Pons (tissue), 1 donor: ENCODE measurements at places on chromosomes 1 and 21.

- DNase-seq: no peak
Observed at GRCh38 chr1:67584938-67585337, 100.1 kb upstream of the GADD45A start.

DNA sequence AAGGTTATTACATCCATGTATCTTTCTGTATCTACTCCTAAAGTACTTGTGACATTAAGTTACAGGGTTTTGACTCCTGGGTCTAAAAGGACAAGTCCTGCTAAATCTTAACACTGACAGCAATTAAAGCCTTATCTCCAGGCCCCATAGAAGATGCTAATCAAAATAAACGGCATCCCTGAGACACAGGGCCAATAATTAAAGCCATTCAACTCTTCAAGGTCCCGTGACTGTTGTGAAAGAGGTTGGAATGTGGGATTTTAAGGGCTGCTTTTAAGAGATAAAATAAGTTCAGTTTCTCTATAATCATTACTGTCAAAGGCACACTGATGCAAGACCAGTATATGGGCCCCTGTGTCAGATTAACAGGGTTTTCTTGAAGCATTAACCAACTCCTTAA, 8.3 kb downstream of the DNAI4 start:
- no peak for DNase-seq

- DNase-seq: peak; percentile 54
Observed at GRCh38 chr1:58979086-58979485, 195.2 kb upstream of the JUN start.

- peak; percentile 22 for DNase-seq
Observed at GRCh38 chr1:97849345-97850340, 71.2 kb downstream of the DPYD start.

GRCh38 chr1:67888216-67889106, 55.2 kb upstream of the GNG12 start:
- no peak for DNase-seq

DNA sequence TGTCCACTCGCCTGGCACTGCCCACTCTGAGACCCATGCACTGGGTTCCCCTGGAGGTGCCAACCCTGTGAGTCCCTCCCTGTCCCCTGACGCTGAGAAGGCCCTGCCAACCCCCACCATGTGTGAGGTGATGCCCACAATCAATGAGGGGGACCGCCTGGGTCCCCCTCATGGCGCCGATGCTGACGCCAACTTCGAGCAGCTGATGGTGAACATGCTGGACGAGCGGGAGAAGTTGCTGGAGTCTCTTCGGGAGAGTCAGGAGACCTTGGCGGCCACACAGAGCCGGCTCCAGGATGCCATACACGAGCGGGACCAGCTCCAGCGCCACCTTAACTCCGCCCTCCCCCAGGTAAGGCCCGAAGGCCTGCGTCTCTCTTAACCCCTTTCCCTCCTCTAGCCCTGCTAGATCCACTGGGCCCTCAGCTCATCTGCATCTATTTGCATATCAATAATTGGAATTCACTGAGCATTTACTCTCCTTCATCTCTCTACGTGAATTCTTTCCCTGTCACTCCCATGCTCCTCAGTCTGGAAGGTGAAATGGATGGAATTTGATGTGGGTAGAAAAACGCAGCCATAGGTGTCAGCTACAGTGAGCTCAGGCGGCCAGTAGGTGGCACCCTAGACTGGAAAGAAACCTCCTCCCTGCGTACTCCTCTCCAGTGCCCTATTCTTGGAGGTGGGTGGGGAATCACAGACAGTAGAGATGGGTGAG, 12.8 kb downstream of the PPFIA4 start:
- peak; percentile 80 for DNase-seq

DNA sequence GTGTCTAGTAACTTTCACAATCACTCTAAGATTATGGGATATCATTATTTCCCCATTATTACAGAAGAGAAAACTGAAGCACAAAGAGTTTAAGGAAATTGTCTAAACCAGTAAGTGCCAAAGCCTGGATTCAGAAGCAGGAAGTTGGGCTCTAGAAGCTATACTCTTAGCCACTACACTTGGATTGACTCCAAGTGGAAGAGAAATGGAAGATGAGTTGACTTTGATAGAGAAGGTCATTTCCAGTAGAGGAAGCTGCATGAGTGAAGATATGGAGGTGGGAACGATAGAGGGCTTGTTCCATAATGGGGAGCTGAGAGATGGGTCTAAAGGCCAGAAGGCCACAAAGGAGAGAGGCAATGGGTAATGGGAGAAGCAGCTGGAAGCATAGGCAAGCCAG, 11.7 kb upstream of the TDRD10 start:
- DNase-seq: no peak

GRCh38 chr1:37513795-37514349, 694 bp downstream of the MEAF6 start:
- no peak for DNase-seq

GRCh38 chr21:36656138-36656537, 42.8 kb upstream of the SIM2 start:
- no peak for DNase-seq

DNA sequence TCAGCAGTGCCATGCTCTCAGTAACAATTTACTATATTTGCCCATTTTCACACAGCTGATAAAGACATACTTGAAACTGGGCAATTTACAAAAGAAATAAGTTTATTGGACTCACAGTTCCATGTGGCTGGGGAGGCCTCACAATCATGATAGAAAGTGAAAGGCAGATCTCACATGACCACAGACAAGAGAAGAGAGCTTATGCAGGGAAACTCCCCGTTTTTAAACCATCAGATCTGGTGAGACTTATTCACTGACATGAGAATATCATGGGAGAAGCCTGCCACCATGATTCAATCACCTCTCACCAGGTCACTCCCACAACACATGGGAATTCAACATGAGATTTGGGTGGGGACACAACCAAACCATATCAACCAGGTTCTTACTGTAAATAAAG, 112.1 kb upstream of the C1orf87 start:
- DNase-seq: no peak

- DNase-seq: no peak
Observed at GRCh38 chr1:61925591-61926298, 183.5 kb downstream of the PATJ start.

- peak; percentile 62 for DNase-seq
Observed at GRCh38 chr1:6028042-6028850, 17.4 kb upstream of the KCNAB2 start.

GRCh38 chr1:70486676-70487458, 75.8 kb downstream of the CTH start:
- peak; percentile 20 for DNase-seq

DNA sequence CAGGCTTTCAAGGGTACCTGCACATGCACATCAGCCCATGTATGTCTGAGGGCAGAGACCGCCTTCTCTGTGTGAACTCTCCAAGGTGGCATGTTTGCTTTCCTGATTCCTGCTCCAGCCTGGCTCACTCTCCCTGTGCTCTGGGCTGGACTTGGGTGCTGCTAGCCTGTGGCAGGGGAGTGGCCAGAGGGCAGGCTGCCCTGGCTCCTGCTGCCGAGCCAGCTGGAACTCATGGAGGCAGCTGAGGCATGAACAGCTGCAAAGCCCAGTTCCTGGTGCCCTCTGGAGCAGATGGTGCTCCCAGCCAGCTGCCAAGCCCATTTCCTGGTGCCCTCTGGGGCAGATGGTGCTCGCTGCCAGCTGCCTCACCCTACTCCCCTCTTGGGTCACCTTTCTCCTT, 7.6 kb downstream of the UBL4B start:
- DNase-seq: no peak

GRCh38 chr1:37028981-37029617, 5.2 kb downstream of the GRIK3 start:
- DNase-seq: no peak

DNA sequence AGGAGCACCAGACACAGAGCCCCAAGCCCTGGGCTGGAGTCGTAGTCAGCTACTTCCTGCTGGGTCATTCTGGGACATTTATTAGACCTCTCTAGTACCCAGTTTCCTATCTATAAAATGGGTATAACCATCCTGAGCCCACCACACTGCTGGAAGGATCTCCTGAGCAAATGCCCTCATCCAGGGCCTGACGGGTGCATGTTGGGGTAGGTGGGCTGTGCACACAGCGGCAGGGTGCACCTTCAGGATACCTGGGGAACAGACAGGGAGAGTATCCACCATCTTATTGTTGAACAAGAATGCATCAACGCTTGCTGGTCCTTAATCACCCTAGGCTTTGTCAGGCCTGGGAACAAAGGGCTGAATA, 191.0 kb downstream of the HIVEP3 start:
- no peak for DNase-seq

GRCh38 chr1:6276811-6277555, 16.1 kb upstream of the GPR153 start:
- DNase-seq: no peak

DNA sequence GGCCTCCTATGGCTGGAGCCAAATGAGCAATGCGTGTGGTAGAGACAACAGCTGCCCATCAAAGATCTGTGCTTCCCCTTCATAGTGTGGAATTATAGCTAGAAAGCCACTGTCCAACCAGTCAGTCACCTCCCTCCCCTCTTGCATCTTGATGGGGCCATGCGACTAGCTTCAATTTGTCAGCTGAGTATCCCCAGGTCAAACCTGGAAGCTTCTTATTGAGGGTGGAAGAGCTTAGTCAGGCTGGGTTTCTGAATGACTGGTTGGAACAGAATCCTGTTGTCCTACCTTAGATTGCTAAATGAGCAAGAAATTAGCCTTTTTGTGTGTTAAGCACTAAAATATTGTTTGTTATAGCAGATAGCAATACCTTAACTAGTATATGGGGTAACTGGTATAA, 625.4 kb downstream of the PTPRC start:
- DNase-seq: no peak

DNA sequence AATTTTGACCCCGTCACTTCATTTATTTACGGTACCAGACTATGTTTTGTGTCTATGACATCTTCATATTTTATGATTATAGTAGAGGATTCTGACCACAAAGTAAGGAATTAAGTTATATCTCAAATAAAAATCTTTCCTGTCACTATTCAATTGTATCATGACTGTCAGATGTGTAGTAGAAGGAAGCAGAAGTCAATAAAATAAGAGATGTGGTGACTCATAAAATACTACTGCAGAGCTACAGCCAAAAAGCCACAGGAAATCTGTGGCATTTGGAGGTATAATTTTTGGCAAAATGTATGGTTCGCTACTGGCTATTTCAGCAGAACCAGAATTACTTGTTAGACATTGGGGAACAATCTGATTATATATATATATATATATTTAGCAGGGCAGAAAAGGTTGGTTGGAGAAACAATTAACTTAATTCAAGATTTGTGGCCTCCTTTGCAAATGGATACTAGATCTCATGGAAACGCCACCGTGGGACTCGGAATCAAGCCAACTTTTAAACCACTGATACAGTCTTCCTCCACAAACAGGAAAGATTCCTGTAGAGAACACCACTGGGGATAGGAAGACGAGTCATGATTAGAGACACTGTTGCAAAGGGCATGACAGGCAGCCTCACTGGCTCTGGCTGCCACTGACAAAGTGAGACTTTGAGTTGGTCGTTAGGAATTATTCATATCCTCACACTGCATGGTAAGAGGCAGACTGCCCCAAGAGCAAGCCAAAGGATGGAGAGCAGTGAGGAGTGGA, 5.1 kb downstream of the FCRL2 start:
- DNase-seq: peak; percentile 6

- DNase-seq: no peak
Observed at GRCh38 chr1:116154536-116154935, 43.3 kb downstream of the MAB21L3 start.

DNA sequence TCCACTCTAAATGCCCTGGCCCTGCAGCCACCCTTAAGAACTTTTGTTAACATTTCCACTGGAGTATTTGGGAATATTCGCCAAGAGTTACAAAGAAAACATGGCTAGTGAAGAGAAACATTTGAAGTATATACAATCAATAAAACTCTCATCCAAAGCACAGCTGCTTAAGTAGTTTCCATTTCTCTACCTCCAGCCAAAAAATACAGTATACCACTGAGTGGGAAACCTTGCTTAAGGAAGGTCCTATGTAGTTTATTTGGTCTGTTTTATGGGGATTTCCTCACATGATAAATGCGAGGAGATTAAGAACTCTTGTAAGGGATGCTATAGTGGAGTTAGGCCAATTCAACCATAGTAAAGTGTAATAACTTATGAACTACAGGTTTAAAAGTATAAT, 382.5 kb downstream of the NEGR1 start:
- no peak for DNase-seq
